ENCODE measurements at places on chromosomes 6 and 20.
A peak's percentile ranks its signal among the peaks of the same experiment; 100 is the strongest.

DNA sequence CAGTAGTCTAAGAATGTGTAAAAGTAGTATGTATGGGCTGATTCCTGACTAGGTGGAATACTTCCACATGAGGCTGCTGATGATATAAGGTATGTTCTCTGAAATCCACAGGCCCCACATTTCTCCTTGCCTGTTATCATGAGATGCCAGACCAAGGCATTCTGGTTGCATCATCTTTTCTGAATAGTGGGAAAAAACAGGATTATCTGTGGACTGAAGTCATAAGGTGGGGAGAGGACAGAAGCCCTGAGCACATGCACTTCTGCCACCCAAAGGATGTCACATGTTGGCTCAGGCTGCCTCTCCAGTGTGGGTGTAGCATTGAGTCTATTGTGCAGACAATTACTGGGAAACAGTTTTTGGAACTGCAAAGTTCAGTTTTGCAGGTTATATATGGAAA, 184.5 kb upstream of the RAB32 start:
- no peak for DNase-seq

GRCh38 chr6:11497881-11498280, 39.7 kb upstream of the TMEM170B start:
- DNase-seq: no peak

DNA sequence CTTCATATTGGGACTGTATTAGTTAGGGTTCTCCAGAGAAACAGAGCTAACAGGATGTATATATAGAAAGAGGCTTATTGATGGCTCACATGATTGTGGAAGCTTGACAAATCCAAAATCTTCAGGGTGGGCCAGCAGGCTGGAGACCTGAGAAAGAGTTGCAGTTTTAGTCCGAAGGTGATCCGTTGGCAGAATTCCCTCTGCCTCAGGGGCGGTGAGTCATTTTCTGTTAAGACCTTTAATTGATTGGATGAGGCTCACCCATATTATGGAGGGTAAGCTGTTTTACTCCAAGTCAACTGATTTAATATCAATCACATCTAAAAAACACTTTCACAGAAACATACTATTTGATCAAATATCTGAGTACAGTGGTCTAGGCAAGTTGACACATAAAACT, 113.6 kb downstream of the FLRT3 start:
- no peak for DNase-seq

- DNase-seq: no peak
These were observed 61.4 kb downstream of the DAAM2 start for GRCh38 chr6:39853604-39854003.

DNA sequence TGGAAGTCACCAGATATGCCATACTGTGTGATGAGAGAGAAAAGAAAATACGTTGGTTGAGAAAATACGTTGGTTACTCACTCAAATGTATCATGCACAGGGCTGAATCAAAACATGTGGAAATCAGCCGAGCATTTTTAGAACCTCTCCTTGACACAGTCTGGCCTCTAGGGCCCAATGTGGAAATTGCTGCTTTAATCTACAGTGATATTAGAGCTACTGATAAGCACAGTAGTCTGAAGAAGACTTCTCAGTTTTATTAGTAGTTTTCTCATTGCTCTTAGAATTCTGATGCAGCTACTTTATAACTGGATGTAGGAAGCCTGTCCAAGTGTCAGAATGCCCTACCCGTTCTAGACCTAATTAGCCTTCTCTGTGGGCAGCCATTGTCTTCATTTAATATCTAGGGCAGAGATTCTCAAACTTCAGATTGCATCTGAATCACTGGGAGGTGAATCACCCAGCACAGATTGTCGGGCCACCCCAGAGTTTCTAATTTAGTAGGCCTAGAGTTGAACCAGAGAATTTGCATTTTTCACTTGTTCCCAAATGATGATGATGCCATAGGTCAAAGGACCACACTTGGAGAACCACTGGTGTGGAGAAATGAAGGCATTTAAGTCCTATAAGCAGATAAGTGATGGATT, 229.1 kb downstream of the PLCB1 start:
- DNase-seq: peak; percentile 8

DNA sequence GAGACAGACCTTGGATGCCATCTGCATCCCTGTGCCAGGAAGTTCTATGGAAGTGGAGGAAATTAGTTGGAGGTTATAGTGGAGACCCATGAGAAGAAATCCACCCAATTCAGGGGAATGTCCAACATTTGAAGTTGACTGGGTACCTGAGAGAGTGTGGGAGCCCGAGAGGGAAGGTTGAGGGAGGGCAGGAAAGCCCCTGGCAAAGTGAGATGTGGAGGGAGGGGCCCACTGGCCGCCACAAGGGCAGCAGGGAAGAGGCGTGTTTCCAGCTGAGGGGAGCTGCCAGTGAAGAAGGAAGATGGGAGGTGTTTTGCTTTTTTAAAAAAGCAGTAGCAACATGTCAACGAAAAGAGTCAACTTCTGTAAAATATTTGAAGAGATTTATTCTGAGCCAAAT, 16.3 kb upstream of the SERPINB9 start:
- no peak for DNase-seq

GRCh38 chr20:25316506-25317190, 68.8 kb downstream of the PYGB start:
- DNase-seq: no peak

GRCh38 chr20:35344354-35344837, 52.2 kb upstream of the FAM83C start:
- no peak for DNase-seq

DNA sequence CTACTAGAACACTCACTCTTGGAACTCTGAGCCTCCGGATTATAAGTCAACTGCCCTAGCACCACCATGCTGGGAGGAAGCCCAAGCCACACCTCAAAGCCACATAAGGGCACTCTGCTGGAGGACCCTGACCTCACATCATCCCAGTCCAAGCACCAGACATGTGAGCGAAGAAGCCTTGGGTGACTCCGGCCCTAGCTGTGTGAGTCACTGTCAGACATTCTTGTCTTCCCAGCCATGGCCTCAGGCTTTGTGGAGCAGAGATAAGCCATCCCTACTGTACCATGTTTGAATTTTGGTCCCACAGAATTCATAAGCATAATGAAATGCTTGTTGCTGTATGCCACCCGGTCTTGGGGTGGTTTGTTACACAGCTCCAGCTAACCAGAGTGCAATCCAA, 247.7 kb downstream of the SOD2 start:
- DNase-seq: no peak

GRCh38 chr6:17615794-17616193, 15.7 kb downstream of the FAM8A1 start:
- DNase-seq: no peak

- no peak for DNase-seq
These were observed 155.5 kb downstream of the PRL start for GRCh38 chr6:22141241-22141745.

DNA sequence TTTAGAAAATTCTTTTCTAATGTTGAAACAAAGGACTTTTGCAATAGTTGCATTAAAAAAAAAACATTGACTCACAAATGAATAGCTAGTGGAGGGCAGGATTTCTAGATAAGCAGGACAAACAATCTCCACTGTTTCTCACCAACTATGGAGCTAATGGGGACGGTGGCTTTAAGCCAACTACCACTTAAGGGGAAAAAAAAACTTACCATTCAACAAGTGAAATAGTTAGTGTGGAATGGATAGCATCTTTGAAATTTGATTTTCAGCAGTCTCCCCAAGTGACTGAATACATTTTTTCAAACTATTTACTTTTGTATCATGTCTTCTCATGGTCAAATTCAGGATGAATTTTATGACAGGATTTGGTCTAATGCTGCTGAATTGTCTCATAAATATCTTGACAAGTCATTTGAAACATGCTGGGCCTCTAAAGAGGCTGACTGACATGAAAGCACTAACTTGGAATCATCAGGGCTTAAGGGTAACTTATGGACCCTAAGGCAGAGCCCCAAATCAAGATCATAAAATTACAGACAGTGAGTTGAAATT, 100.5 kb downstream of the EYA4 start:
- no peak for DNase-seq

DNA sequence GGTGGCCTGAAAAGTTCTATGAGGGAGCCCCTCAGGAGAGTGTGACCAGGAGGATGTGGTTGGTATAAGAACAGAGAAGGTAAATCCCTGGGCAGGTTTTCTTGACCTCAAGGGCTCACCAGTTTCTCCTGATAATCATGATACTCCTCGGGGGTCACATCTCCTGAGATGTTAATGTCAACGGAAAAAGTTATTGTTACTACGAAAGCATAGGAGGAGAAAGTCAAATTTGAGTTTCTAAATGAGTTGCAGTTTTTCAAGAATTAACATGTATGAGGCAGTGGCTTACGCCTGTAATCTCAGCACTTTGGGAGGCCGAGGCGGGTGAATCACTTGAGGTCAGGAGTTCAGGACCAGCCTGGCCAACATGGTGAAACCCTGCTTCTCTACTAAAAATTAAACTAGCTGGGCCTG, 23.4 kb downstream of the MGME1 start:
- peak; percentile 72 for DNase-seq

DNA sequence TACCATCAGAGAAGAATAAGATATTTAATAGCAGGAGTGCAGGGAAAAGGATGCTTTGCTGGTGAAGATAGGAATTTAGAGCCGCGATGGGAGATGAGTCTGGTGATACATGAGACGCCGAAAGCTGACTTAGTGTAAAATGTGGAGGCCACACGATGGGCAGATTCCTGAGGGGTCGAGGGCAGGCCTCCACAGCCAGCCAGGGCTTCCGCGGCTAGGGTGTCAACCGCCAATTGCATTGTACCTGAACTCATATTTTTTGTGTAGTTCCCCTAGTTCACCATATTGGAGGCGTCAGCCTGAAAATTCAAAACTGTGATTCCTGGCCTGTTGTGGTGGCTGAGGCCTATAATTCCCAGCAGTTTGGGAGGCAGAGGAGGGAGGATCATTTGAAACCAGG, 8.5 kb downstream of the ETV7 start:
- no peak for DNase-seq

DNA sequence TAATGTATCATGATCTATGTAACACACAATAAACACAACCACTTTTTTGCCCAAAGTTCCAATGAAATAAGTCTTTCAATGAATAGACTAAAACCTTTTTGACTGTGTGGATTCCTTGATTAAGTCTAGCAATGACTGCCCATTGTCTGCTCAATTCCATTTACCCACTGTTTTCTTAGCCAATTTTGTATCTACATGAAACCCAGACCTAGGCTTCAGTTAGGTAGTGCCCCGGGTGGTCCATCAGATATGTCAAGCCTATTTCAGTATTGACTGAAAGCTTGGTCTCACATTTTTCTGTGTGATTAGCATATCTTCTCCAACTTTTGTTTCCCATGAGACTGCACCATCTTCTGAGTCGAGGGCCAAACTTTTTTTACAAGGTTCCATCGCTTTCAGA, 615.0 kb downstream of the C6orf118 start:
- no peak for DNase-seq

GRCh38 chr6:75210885-75211739, 5.3 kb upstream of the COL12A1 start:
- peak; percentile 10 for DNase-seq

DNA sequence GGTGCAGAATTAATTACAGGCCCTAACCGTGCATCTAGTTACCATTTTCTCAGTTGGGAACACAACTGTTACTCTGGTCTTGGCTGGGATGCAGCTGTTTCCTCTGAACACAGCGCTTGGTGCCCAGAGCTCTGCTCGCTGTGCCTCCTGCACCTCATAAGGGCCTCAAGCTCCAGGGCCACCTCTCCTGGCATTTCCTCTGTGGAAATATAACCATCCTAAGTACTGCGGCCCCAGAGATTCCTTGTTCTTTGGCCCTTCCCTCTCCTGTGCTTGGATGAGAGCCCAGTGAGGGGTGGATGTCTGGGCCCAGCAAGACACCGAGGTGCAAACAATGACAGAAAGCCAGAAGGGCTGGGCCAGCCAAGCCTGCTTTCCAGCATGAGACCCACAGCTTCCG, 169.9 kb upstream of the CST7 start:
- DNase-seq: no peak

GRCh38 chr6:134550604-134551003, 232.7 kb upstream of the SGK1 start:
- DNase-seq: no peak
